ENCODE measurements at places on chromosomes 5 and 9.

DNA sequence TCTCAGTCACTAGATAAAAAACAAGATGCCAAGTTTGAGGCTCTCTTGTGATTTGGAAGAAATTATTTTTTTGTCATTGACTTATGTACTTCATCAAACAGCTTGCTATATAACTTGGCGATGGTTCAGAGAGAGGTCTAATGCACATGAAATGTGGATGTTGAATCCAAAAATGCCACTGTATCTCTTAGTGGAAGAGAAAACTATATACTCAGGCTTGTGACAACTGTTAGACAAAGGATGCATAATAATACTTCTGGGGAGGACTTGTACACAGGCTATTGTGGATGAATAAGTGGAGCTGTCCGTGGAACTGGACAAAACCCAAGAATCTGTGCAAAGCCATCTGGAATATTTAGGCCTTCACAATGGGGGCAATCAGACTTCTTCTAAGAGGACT lies 162.9 kb upstream of the NMUR2 start:
- H3K27ac ChIP-seq: no peak overlapping the region
- H3K4me3 ChIP-seq: no peak overlapping the region
- H3K4me1 ChIP-seq: no peaks in the 10 kb centered on the region
- no peaks in the 10 kb centered on the region for H3K36me3 ChIP-seq

- H3K27me3 ChIP-seq: no peaks in the 10 kb centered on the region
- no peaks in the 10 kb centered on the region for H3K4me1 ChIP-seq
- no peaks in the 10 kb centered on the region for H3K36me3 ChIP-seq
- no peak for DNase-seq
- H3K4me3 ChIP-seq: no peak overlapping the region
- H3K27ac ChIP-seq: no peak overlapping the region
These were observed 2.4 kb upstream of the CDO1 start for GRCh38 chr5:115818821-115819220.

DNA sequence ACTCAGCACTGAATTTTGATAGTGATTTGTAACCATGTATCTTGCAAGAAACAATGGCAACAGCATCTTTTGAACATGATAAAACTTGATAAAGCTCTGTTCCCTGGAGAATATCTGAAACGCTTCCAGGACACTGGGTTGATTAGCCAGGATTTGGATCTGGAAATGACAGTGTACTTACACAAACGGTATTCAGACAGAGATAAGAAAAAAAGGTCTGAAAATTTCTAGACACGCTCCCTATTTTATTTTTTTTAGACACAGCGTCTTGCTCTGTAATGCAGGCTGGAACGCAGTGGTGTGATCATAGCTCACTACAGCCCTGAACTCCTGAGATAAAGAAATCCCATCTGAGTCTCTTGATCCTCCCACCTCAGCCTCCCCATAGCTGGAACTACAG lies 109.0 kb downstream of the GNAQ start:
- H3K36me3 ChIP-seq: no peaks in the 10 kb centered on the region
- no peaks in the 10 kb centered on the region for H3K27me3 ChIP-seq
- DNase-seq: no peak
- no peak overlapping the region for H3K27ac ChIP-seq
- no peak overlapping the region for H3K4me3 ChIP-seq
- H3K4me1 ChIP-seq: peaks cover 17% of the 10 kb centered on the region

- DNase-seq: peak; percentile 95
- peak overlapping the region; percentile 93 for H3K27ac ChIP-seq
- H3K4me3 ChIP-seq: peak overlapping the region; percentile 24
These were observed 79.0 kb downstream of the GLDC start for GRCh38 chr9:6566409-6567139.

- no peak overlapping the region for H3K27ac ChIP-seq
- no peaks in the 10 kb centered on the region for H3K4me1 ChIP-seq
- DNase-seq: no peak
- H3K36me3 ChIP-seq: no peaks in the 10 kb centered on the region
These were observed 1.3 kb upstream of the OR1J1 start for GRCh38 chr9:122479062-122479461.

DNA sequence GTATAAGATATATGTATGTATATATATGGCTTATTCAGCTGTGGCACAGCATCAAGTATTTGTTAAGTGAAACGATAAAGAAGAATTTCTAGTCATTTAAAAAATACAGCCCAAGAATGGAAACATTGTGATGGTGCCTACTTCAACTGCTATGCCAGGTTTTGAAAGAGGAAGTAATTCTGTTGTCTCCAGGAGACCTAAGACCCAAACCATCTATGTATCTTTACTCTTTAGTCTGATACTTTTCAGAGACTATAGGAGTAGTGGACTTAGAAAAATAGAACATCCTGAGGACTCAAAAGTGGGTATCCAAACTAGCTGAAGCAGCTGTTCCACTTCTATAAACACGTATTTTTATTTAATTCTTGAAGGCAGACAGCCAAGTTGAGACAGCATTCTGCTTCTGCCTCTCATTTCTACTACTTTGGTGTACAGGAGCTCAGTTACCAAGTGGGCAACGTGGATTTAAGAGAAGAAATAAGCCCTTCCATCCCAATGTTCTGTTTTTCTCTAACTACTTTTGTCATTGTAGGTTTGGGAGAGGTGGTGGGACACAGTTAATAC lies 110.7 kb downstream of the RPS23 start:
- no peaks in the 10 kb centered on the region for H3K36me3 ChIP-seq
- DNase-seq: no peak

Measured in HCT116 (cell line).